T47D (cell line): ENCODE measurements at places on chromosomes 2 and 18.

DNA sequence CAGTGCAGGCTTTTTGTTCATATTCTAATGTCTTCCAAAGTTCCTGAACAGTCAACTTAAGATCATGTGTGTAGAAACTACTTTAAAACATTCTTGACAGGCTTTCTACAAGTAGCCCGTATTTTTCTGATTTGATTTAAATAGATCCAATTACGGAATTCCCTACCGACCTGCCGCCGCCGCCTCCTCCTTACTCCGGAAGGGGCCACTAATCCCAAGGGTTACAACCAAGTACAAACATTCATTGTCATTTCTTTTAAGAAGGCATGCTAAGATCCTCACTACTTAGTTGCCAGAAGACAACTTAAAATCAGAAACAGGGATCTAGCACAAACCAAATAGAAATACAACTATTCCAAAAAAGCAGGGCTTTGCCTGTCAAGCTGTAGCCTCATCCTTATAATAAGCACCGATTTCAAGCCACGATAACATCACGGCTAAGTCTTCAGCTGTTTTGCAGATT lies 784 bp downstream of the WDR33 start:
- DNase-seq: peak; percentile 21

- peak; percentile 49 for DNase-seq
Observed at GRCh38 chr2:20015482-20016083, 3.1 kb upstream of the MATN3 start.

DNA sequence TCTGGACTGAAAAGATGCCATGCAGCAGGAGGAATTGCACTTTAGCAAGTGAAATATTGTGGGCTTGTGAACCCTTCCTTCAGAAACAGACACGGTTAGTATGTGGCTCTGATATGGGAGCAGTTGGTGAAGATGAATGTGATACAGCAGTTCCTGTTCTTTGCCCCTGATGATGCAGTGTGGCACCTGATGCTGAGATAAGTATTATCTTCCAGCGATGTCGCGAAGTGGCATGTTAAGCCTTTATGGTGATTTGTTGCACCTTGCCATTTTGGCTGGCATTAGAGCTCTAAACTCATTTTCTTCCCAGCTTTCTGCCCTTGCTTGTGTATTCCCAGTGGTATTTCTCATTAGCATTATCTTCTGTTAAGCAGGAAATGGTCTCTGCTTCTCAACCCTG lies 441.6 kb upstream of the RAB12 start:
- no peak for DNase-seq

- DNase-seq: no peak
Observed at GRCh38 chr2:71578767-71579342, 125.5 kb downstream of the DYSF start.

DNA sequence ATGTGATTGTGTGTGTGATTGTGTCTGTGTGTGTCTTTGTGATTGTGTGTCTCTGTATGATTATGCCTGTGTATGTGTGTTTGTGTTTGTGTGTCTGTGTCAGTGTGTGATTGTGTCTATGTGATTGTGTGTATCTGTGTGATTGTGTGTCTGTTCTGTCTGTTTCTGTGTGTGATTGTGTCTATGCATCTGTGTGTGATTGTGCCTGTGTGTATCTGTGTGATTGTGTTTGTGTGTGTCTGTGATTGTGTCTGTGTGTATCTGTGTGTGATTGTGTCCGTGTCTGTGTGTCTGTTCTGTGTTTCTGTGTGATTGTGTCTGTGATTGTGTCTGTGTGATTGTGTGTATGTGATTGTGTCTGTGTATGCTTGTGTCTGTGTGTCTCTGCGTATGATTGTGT lies 12.1 kb upstream of the KLHL30 start:
- no peak for DNase-seq

DNA sequence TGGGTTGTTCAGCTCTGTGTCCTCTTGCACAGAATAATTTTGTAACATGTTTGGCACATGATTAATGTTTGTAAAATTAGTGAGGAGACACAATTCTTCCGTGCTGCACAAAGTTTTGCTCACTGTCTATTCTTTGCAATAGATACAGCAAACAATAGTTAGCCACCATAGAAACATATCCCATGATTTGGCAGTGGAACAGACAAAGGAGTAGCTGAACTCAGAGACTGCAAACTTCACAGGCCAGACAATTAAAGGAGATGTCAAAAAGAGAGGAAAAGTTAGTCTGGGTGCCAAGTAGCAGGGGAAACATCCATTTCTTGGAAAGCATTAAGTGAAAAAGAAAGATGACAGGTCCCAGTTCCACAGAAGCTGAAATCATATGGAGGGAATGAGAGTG lies 267.4 kb upstream of the NRXN1 start:
- no peak for DNase-seq

- DNase-seq: no peak
Observed at GRCh38 chr2:52629531-52629930, 1138.1 kb upstream of the CHAC2 start.

- DNase-seq: no peak
Observed at GRCh38 chr18:23066060-23066459, 69.2 kb upstream of the CABLES1 start.

DNA sequence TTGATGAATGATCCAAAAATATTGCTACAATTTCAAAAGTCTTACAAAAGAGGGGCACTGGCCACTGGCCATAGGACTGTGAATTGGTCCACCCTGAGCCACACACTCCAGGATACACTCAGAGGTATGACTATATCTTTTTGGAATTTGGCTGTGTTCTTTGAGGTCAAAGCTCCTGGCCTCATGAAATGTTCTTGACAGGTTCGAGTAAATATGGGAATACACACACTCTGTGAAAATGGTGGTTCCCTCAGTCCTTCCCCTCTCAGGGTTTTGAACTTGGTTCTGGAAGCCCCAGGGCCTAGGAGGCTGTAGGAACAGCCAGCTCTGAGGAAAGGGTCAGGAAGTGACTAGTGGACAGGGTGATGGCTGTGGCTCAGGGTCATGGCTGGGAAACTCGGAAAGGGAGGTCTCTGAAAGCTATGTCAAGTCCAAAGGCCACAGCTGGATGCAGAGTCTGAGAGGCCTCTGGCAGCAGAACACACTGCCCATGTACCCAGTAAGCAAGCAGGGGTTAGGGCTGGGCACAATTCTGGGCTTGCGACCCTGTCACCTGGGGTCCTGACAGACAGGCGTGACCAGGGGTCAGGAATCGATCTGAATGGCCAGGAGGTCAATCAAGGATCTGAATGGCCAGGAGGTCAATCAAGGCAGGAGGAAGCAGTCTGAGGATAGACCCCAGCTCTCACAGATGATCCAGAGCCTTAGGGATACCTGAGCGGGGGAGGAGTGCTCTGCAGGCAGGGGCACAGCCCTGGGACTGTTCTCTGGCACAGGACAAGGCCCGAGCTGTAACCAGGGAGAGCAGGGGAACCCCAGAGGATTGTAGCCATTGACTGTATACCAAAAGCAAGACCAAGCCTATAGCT lies 223.4 kb upstream of the SMAD2 start:
- no peak for DNase-seq

- no peak for DNase-seq
Observed at GRCh38 chr2:21431078-21431477, 307.3 kb downstream of the TDRD15 start.

DNA sequence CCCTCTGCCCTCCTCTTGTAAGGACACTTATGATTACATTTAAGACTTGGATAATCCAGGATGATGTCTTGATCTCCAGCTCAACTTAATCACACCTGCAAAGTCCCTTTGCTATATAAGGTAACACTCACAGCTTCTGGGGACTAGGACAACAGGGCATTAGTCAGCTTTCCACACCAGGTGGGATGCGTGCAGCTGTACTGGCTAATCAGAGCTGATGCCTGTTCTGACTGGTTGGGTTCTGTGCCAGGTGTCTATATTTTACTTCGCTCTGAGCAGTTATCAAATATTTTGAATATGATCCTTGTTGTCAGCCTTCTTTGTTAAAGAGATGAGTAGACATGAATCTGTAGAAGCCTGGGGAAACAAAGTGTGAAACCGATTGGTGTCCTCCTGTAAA lies 115.5 kb upstream of the ATP8B1 start:
- no peak for DNase-seq

DNA sequence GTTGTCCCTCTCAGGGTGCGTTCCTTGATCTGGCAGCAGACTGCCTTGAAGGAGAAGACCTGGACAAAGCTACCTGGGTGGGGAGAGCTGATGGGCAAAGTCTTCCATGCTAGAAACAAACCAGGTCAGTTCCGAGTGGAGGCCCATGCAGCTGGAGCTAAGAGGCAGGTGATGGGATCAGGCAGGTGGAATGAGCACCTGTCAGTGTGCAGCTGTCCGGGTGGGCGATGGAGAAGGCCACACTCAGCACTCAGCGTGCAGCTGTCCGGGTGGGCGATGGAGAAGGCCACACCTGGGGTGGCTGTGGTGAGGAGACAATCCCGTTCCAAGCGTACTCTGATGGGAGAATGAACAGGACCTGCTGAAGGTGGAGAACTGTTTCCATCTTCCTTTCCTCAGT lies 237.3 kb upstream of the MYT1L start:
- DNase-seq: no peak

- no peak for DNase-seq
Observed at GRCh38 chr18:59792353-59792752, 95.1 kb upstream of the CCBE1 start.

DNA sequence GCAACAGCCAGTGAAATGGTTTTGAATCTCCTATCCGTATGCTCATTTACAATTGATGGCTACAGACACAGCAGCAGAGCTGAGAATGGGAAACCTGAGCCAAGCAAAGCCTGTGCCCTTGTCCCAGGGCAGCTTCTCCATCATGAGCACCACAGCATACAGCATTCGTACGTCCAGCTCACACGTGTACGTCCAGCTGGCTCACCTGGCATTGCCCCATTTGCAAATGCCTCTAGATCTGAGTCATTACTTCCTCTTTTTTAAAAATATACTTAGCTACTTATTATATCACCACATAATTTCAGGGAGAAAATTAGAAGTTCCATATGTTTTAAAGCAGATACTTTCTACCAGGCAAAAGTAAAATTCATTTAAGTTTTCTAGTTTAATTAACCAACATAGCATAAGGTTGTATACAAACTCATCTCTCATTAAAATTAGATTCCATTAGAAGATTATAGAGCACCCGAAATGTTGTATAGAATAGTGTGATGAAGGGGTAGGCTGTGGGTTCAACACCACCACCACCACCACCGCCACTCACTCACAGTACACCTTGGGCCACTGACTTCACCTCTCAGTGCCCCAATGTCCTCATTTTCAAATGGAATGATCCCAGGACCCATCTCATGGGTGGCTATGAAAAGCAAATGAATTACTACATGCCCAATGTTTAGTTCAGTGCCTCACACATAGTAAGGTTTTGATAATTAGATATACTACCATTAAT lies 31.4 kb upstream of the TMEM177 start:
- DNase-seq: no peak

- no peak for DNase-seq
Observed at GRCh38 chr2:41736105-41736567, 311.7 kb upstream of the PKDCC start.

DNA sequence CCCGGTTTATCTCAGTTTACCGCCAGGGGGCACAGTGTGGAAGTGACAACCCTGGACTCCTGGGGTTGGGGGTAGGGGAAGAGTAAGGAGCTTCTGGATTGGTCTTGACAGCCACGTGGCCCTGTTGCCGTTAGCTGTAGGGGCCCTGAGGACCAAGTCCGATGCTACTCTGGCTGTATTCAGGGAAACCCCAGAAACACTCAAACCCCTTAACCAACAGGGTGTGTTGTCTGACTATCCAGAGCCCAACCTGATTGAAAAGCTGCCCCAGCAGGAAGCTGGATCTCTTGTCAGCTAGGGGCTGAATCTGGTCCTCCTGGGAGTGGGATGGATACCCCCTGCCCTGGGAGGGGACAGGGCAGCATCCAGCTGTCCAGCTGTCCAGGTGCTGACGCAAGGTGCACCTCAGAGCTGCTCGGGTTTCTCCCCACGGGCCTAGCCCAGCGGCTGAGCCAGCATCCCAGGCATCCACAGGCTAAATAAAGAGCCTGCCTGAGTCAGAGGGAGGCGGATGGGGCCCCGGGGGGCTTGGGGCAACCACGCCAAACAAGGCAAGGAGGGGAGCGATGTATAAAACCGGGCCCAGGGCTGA lies 3.1 kb upstream of the GMPPA start:
- DNase-seq: peak; percentile 72

GRCh38 chr18:80225685-80226084 lies 21.6 kb downstream of the PARD6G start:
- no peak for DNase-seq

DNA sequence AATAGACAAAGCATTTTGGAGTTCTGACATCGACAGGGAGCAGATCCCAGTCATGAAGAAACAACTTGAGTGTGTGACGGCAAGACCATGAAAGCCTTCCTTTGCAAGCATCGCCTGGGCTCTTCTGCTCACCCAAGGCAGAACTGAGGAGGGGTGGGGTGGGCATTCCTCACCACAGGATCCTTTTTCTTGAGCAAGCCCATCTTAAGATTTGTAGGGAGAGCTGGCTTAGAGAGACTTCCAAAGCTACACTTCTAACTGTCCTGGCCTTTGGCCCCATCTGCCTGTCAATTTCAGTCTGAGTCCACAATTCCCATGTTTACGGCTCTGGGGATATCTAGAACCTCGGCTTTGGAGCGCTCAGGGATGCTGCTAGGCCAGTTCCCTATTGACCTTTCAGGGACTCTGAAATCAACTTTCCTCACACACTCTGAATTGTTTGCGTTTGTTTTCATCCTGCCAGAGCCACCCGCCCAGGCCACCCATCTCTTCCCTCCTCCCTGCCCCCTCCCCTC lies 3.7 kb downstream of the KLHL14 start:
- no peak for DNase-seq

DNA sequence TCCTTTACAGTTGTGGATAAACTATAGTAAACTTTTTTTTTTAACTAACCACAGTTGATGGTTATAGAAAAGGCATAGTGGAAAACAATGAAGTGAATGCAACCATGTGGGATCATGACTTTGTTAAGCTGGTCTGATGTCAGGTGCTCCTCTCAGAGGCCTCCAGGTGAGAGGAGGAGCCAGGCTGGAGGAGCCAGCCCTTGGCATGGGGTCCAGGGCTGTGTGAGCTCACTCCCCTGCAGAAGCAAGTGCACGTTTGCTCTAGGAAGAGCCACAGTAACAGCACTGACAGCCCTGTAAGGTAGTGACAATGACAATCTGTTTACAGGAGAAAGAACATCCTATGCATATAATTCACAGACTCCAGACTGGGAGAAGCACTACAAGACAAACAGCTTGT lies 5.7 kb downstream of the PPP1R7 start:
- no peak for DNase-seq

- DNase-seq: no peak
Observed at GRCh38 chr2:227462972-227463931, 8.7 kb upstream of the AGFG1 start.

- DNase-seq: no peak
Observed at GRCh38 chr2:121705958-121706357, 30.7 kb downstream of the NIFK start.

GRCh38 chr2:127106457-127106990 lies 430 bp downstream of the BIN1 start:
- no peak for DNase-seq
